ENCODE measurements at places on chromosomes 7 and 10.
A peak's percentile ranks its signal among the peaks of the same experiment; 100 is the strongest.

GRCh38 chr10:79221110-79222051 lies 125.9 kb upstream of the PPIF start:
- no peak for DNase-seq

DNA sequence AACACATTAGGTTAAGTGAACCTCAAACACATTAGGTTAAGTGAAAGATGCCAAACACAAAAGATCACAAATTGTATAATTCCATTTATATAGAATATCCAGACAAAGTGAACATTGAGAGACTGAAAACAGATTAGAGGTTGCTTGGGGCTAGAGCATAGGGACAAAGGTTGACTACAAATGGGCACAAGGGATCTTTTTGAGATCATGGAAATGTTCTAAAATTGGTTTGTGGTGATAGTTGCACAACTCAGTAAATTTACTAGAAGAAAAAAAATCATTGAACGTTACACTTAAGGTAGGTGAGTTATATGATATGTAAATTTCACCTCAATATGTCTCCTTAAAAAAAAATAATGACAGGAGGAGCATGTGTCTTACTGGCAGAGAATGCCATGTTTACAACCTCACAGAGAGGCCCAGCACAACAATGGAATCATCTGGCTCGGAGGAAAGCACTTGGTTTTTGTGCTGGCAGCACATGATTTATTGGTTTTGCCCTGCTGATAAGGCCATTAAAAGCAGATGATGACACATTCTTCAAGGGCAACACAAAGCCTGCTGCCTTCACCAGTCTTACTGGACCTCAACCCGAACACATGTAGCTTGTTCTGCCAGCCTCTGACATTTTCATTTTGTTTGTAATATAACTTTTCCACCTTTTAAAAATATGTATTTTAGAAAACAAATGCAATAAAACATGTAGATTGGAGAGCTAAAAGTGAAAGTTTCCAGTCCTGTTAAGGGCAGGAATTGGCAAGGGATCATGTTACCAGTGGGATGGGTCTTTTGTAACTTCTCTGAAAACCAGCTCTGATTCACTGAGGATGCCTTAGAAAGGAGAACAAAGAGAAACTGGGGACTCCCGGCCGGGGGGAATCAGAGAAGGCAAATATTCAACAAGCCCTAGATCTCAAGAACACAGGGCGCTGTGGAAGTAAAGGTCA lies 11.9 kb upstream of the LMOD2 start:
- DNase-seq, result no peak

DNA sequence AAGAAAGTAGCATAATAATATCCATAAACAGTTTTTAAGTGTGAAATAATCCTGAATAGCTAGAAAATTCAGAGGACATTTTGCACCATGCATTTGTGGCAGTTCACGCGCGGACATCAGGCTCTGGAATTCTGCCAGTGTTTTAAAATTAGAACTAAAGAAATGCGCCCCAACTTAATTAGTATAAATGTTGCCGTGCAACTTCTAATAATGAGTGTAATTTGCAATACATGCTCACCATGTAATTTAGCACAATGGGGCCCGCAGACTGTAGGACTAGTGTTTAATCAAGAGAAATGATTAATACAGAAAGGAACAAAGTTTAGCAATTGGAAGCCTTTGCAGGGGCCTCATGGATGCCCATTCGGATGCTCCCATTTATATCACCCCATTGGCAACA lies 96.6 kb downstream of the PTPRE start:
- DNase-seq, result no peak

DNA sequence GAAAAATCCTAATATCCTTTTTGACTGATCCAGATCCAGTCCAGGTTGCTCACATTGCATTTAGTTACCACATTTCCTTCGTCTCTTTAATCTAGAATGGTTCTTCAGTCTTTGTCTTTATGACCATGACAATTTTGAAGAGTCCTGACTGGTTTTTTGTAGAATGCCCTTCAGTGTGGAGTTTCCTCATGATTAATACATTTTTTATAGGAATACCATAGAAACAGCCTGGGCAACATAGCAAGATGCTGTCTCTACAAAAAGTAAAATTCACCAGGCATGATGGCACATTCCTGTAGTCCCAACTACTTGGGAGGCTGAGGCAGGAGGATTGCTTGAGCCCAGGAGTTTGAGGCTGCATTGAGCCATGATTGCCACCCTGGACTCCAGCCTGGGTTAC lies 285.0 kb upstream of the KAT6B start:
- DNase-seq, result no peak

GRCh38 chr10:72626444-72626754 lies 520 bp upstream of the MICU1 start:
- DNase-seq, result no peak

DNA sequence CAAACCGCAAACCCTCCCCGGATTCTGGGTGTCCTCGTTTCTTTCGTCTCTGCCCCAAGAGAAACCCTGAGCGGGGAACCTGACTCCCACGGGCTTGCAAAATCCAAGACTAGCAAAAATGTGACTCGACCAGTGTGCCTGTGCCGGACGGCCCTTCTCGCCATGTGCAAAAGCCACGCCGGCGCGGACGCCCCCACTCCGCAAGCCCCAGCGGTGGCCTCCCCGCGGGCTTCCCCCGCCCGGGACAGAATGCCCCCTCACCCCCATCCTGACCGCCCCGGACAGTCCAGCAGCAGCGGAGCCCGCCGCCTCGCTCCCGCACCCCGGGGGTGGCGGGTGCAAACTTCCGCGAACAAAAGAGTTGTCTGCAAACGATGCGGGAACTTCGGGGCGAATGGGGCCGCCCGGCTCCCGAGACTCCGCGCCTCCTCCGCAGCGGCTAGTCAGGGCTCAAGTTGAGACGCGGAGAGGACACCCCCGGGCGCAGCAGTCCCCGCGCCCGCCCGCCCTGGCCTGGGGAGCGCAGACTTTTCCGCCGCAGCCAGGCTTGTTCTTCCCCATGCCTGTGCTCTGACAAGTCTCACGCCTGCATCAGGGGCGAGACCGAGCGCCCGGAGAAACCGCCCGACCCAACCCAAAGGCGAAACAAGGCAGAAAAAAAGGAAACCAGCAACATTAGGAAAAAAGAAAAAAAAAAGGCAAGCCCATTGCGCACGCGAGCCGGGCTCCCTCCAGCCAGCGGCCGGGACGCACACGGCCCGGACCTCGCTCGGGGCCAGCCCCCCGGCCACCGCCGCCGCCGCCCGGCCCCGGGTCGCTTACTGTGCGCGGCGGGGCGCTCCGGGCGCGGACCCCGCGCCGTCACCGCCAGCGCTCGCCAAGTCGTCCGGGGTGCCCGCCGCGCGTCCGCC lies 732 bp downstream of the FAM53B start:
- peak; percentile 61 for DNase-seq

GRCh38 chr7:32062150-32062549 lies 8.1 kb downstream of the PDE1C start:
- DNase-seq, result peak; percentile 63

- no peak for DNase-seq
Measured at GRCh38 chr10:77244746-77245145, 392.9 kb downstream of the KCNMA1 start.

DNA sequence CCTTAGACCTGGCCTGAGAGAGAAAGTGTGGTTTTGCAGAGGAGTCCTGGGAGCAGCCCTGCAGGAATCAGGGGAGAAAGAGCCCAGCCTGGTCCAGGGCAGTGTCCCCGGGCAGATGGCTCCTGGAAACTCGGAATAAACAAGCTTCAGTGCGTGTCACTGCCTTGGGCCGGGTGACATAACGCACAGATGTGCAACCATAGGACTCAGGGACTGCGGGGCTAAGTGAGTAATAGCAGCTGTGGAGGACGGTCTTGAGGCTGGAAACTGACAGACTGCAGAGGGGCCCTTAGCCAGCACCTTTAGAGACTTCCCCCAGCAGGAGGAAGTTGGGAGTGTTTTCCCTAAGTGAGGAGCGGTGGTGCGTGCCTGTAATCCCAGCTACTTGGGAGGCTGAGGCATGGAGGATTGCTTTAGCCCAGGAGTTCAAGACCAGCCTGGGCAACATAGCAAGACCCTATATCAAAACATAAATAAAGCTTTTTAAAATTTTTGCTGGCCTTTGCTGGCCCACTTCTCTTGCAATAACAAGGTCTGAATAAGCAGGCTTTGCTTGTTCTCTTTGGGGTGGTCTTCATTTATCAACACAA lies 5.3 kb upstream of the CLIP2 start:
- DNase-seq, result no peak

GRCh38 chr10:15898046-15898445 lies 37.7 kb upstream of the MINDY3 start:
- DNase-seq, result peak; percentile 36

DNA sequence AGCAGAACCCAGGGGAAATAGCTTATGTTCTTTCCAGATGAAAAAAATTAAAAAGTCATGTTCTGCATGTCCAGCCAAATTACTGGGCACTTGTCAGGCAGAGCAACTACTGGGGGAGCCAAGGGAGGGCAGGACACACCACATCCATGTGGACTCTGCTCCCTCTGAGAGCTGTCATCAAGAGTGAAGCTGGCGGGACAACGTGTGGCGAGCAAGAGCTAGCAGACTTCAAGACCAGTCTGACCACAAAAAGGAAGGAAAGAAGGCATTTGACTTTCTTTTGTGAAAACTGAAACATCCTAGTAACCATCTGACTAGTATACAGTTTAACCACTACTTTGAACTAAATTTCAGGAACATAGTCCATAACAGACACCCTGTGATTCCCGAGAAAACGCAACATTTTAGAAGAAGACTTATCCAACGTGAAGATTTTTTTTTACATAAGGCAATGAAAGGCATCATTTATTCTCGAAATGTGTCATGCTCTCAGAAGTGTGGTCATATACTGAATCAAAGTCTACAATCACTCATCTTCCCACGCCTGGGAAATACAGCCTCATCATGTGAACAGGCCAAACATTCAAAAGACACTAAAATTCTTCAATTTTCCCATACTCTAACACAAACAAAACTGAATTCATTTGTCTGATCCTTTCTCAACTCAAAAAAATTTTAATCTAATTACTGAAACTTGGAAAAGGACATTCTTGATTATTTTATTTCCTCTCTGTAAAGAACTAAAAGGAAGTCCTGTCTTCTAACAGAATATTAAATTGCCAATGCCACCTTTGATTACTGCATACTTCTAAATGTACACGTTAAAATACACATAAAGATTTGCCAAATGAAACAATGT lies 15.5 kb downstream of the CYTH3 start:
- DNase-seq, result peak; percentile 57

DNA sequence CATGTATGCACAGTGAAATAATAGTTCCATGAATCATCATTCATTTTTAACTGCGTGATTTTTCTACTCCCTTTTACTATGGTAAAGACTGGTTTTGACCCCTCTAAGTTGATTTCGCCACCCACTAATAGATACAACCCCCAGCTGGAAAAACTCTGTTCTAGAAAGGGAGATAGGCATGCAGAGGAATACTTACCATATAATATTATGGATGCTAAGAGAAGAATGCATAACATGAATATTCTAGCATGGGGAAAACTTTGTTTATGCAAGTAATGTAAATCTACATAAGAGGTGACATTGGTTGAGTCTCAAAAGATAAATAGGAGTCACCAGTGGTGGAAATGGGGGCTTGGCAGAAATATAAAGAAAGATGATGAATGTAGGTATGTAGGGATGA lies 97.3 kb upstream of the MBL2 start:
- DNase-seq, result no peak

GRCh38 chr10:79488336-79488735 lies 24.0 kb upstream of the EIF5AL1 start:
- no peak for DNase-seq

DNA sequence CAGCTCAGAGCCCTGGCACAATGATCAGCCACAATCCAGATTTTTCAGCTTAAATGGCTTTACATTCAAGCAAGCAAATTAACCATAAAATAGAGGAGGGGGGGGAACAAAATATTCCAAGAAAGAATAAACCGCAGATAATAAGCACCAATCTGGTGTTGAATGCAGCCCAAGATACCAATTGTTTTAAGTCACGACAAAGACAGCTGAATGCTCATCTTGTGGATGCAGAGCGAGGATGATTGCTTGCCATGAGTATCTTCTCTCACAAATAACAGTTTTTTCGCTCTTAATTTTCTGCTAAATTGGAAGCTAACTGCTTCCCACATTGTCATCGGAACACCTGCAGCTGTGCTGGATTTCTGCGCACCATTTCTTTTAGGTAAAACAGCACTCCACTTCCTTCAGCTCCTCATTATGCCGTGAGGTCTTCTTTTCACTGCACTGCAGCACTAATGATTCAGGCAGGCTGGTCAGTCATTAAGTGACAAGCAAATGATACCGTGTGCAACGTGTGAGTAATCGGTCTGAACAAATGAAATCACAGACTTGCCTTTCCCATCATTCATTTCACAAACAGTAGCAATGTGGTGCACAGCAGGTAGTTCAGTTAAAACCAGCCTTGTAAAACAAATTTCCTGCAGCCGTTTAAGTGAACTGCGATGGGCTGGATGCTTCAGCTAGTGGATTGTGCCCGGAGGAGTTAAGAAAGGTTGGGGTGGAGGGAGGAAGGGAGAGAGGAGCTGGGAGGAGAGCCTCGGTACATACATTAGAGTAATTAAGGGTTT lies 106.4 kb upstream of the CDCA7L start:
- no peak for DNase-seq

DNA sequence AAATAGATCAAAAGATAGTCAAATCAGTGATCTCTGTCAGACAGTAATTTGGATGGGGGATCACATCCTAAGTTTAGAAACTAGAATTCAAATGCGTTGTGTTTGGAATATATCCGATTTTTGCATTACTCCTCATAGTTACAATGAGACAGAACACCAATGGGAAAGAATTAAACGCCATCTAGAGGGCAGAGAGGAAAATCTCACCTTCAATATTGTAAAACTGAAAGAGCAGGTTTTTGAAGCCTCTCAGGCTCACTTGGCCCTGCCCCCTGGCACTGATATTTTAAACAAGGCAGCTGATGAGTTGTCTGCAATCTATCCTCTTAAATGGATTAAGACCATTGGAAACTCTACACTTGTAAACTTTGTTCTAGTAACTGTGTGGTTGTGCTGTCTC lies 17.7 kb downstream of the FRG2B start:
- peak; percentile 64 for DNase-seq

All from hematopoietic multipotent progenitor cell treated with erythropoietin and hydrocortisone succinate and interleukin-3 and kit ligand, for 4 days (in vitro differentiated cells).